ENCODE measurements at places on chromosomes 7 and 10.
A peak's percentile ranks its signal among the peaks of the same experiment; 100 is the strongest.

DNA sequence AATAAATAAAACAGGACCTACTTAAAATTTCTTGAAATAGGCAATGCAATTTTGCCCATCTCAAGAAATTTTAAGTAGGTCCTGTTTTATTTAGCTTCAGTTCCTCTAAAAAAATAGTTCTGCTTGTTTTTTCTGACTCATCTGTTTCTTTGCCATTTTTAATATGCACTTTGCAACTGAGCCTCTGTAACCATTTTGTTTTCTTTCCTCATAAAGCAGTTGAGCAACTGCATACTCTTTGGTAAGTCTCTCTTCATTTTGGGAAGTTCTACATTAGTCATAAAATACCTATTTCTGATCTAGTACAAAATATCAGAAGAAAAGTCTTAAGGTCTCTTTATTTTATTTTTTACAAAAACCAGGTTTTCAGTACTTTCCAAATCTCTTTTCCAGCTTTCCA lies 18.0 kb downstream of the TAS2R40 start:
- no peak for DNase-seq

DNA sequence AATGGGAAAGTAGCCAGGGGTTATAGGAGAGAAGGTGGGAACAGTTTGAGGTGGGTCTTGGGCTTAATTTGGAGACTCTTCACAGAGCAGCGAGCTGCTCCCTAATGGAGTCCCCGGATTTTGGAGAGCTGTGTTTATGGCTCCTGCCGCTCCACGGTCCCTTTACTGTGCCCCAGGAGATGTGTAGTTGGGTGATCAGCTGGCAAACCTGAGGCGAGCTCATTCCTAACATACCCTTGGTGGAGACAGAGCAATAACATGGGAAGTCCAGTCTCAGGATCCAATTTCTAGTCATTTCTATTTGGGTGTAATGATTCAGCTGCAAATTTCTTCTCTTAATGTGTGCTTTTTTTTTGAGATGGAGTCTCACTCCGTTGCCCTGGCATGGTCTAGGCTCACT lies 1.5 kb downstream of the GARIN1A start:
- no peak for DNase-seq

DNA sequence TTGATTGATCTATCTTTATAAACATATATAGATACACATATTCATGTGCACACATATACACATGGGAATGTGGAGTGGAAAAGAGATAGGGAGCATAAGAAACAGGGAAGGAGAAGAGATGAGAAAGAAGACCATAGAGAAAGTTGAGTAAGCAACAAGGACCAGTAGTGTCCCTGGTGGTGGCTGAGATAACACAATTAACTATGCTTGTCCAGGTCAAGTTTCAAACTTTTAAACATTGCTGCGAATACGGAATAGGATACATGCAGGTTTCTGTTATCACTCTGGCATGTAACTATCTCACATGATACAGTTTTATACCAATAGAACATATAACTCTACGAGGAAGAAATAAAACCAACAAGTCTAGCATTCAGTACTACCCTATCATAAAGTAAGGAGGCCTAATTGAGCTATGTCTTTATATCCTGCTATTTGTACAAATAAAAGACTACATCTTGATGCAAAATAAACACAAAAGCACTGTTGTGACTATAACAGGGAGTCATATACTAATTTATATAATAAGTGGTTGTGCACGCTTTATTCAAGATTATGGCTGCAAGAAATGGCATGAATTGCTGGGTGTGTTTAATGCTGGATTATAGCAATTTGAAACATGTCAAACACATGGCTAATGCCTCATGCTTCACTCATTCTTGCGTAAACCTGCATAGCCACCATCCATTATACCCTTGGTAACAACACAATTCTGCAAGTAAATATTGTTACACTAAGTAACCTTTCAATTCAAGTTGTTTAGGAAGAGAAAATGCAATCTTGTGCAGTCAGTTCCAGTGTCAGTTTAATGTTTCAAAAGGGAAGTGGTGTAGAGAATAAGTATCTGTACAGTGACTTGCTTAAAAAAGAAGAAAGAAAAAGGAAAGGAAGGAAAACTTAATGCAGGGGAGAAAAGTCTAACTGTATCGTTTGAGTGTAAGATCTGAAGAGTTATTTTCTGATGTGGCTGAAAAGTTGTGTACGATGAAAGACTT lies 8.2 kb downstream of the FOXP2 start:
- DNase-seq, result no peak

- DNase-seq, result no peak
These were observed 58.1 kb downstream of the INSIG1 start for GRCh38 chr7:155355745-155356144.

- no peak for DNase-seq
These were observed 93.8 kb downstream of the ADAM12 start for GRCh38 chr10:126294451-126294850.

- DNase-seq, result no peak
These were observed 143.4 kb upstream of the GLI3 start for GRCh38 chr7:42380401-42380800.

- DNase-seq, result no peak
These were observed 12.8 kb upstream of the LRRC4 start for GRCh38 chr7:128044064-128044463.

DNA sequence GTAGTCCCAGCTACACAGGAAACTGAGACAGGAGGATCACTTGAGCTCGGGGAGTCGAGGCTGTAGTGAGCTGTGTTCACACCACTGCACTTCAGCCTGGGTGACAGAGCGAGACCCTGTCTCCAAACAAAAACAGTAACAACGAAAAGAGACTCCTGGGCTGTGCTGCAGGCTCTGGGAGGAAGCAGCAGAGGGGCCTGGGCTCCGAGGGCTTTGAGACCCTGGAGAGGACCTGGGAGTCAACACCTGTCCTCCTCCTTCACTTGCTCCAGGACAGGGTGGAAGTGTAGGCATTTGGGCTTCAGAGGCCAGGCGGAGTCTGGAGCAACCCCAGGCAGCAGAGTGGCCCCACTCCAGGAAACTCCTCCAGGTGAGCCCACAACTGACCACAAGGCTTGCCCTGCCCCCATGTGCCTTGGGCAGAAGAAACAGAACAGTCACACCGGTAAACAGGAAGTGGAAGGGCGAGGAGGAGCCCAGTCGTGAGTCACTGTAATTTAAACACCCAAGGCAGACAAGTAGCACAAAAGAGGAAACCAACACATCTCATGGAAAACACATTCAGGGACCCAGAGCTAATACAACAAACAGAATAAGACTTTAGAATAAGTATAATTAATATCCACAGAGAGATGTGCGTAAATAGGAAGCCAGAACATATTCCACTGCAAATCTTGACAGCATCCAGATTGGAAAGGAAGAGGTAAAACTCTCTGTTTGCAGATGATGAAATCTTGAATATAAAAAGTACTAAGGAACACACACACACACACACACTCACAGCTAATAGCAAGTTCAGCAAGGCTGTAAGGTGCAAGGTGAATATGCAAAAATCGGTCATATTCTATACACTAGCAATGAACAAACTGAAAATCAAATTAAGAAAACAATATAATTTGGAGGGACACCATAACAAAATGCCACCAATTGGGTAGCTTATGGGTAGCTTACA lies 20.5 kb upstream of the RASGEF1A start:
- DNase-seq, result peak; percentile 55

DNA sequence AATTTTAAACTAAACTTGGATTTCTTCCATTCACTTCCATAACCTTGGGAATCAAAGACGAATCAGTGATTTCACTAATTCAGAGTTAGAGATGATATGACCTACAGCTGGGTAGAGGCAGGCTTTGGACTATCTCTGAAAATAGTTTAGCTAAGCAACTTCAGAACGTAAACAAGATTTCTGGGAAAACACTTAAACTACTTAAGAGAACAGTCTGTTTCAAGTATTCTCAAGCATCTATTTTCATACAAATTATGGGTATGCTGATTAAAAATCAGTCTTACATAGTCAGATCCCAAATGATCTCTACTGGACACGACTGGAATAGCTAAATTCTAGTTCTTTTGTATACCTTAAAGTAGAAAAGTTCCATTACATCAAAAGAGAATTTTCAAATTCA lies 179.9 kb downstream of the PLCE1 start:
- DNase-seq, result no peak

GRCh38 chr7:7329326-7329725 lies 147.0 kb downstream of the C1GALT1 start:
- DNase-seq, result no peak

DNA sequence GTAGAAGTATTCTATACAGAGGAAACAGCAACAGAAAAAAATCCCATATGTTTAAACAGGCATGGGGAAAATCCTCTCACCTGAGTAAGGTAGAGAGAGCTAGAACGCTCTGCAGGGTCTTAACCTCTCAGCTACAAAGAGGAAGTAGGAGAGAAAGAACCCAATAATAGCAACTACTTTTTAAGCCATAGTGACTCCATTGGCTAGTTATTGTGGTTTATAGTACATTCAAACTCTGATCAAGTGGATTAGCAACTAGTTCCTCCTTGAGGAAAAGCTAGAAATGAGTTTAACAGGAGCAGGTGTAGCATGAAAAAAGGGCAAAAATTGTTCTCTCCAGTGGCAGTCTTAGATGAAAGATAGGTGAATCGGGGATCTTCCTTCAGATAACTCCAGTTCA lies 89.7 kb downstream of the HGF start:
- DNase-seq, result no peak

DNA sequence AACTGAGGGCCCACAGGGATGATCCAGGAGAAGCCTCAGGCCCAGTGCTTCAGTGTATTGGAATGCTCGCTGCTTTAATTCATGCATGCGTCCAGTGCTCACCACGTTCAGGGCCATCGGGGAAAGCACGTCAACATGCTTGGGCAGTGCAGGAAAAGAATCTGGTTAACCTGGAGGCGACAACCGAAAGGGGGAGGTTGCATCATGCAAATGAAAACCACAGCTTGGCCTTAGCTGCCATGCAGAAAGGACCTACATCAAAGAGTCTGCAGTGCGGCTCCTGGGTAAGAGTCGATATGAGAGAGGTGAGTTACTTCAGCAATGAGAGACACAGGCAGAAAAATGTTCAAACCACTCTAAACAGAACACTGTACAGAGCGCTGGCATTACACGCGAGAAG lies 440.1 kb downstream of the KCNMA1 start:
- no peak for DNase-seq

DNA sequence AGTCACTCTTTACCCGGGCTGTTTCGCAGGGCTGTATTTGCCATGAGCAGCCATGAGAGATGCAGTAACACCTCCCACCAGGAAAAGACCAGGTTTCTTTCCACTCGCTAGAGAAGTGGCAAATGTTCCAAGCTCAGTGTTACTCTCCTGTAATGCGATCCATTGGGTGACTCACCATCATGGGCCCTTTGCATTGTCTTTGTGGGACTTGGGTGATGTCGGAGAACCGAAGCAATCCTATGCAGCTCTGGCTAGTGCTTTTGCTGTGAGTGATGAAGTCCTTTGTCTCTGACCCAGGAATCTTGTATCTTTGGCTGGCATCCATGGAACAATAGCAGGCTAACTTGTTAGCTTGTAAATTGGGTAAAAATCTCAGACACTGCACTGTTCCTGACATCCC lies 40.0 kb downstream of the GHRHR start:
- DNase-seq, result no peak

Data from activated CD4-positive, alpha-beta T cell treated with anti-CD3 and anti-CD28 coated beads, Interleukin-2, amount 50 U/mL, for 1 hour (primary cell).